ENCODE measurements at places on chromosomes 16 and 17.

- no peak for DNase-seq
Measured at GRCh38 chr16:31183432-31184428, 3.8 kb downstream of the FUS start.

DNA sequence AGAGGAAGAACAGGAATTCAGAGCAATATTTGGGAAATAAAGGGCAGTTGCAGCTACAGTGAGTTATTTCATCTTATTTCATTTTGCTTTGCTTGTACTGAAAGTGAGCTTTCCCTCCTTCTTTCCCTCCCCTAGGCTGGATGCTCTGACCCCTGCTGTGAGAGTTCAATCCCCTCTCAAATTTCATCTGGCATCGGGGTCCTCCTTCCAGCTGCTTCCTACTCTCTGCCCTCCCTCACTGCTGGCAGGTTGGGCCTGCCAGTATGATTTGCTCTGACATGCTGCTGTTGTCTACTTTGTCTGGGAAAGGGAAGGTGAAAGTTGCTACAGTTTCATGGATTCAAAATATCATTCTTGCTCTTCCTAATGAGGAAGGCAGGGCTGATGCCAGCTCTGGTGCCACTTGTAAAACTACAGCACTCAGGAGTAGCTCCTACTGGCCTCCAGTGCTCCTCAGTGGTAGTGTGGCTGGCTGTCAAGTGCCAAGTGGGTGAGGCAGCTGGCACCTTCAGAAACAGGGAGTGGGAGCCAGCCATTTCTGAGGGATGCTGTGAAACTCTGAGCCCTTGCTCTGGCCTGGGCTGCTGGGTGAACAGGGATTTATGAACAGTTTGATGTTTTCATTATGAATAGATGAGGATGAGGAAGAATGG lies 408.6 kb downstream of the HAPSTR1 start:
- DNase-seq: no peak

DNA sequence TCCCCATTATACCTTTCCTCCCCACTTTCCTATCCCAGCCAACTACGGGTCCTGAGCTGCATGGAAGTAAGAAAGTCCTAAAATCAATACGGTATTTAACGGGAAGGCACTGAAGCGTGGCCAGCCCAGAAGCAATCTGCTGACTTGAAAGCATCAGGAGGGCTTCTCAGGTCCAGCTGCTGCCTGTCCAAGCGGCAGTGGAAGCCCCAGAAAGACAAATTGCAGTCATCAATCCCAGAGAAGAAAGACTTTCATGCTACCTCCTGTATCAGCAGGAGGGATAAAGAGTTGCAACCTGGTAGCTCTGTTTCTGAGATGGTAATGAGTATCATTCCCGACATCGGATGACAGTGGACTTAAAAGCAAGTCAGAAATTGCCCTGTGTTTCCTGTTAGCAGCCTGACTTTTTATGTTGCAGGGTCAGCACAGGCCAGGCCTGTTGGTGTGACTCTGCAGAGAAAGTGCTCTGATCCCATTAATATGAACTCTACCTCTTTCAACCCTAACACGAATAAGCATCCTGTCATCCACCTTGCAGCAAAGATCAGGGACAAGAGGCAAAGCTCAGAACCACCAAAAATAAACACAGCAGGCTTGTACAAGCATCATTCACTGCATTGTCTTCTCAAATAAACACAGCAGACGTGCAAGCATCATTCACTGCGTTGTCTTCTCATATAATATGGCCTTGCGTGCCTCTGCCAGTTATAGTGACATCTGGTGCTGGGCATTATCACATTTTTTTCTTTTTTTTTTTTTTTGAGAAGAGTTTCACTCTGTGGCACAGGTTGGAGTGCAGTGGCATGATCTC lies 358.6 kb upstream of the CDH11 start:
- no peak for DNase-seq

DNA sequence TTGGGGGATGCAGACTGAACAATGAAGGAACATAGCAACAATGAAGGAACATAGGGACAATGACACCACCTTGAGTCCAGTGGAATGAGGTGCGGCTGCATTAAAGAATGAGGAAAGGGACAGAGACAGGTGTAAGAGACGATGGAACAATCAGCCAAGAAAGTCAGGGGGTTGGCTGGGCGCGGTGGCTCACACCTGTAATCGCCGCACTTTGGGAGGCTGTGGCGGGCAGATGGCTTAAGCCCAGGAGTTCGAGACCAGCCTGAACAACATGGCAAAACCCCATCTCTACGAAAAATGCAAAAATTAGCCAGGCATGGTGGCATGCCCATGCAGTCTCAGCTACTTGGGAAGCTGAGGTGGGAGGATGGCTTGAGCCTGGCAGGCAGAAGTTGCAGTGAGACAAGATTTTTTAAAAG lies 13.6 kb upstream of the CBFB start:
- DNase-seq: no peak

DNA sequence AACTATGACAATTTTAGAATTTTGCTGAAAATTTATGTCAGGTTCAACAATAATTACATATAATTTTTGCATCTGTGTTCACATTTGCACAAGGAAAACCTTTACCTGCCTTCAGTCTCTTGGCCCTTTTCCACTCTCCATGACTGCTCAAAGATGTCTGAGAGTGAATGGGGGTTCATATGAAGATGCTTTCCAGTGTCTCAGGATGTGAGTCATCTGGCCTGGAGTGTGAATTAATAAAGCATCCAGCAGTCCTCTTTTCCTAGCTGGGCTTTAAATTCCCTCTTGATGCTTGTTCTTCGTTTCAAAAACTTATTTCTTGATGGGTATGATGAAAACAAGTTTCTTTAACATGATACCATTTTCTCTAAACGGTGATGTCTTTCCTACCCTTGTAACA lies 99.9 kb downstream of the CDK5R1 start:
- no peak for DNase-seq

- no peak for DNase-seq
Measured at GRCh38 chr17:74862108-74862901, 2.6 kb upstream of the GRIN2C start.

All from AG04449 (cell line).